PC-9 (cell line): ENCODE measurements at places on chromosomes 11 and 22.

DNA sequence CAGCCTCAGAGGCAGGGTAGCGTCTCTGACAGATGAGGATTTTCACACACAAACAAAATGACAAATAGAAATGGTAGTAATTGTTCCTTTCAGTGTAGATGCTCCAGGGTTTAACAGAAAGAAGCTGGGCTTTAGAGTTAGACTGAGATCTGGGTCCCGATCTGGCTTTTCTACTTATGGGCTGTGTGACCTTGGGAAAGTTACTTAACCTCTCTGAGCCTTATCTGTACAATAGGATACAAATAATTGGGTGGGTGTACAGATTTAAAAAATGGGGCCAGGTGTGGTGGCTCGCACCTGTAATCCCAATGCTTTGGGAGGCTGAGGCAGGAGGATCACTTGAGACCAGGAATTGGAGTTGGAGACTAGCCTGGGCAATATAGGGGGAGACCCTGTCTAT is 204.9 kb downstream of the CEP164 start:
- no peak for DNase-seq

GRCh38 chr22:37561212-37562048 is 1.1 kb downstream of the CDC42EP1 start:
- peak; percentile 94 for DNase-seq

- DNase-seq: no peak
Measured at GRCh38 chr11:119179342-119179741, 5.9 kb upstream of the NHERF4 start.

GRCh38 chr11:36241497-36241896 is 47.7 kb downstream of the COMMD9 start:
- no peak for DNase-seq

GRCh38 chr11:106216281-106216680 is 138.8 kb downstream of the AASDHPPT start:
- DNase-seq: no peak

DNA sequence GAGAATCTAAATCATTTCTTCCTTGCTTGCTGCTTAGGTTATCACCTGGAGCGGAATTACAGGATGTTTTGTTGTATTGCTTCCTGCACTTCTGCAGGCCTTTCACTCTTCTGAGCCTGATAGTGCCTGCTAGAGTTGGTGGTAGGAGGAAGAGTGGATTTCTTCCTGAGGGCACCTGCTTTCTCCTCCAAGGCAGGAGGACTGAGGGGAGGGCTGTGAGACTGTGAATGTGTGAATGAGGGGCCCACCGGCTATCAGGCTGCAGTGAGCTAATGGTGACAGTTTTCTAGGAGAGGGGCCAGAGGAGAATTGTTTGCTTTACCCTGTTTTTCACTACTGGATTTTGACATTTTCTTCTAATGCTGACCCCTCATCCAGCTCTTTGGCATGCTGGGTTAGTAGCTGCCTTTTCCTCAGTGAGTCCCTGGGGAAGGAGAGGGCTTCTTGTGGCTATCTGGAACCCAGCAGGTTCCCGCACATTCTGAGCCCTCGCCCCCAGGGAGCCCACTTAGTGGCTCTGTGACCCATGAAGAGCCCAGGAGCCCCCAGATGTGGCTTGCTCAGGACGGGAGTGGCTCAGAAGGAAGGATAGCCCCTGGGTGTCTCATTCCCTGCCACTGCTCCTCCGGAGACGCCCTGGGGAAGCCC is 39.1 kb downstream of the DIXDC1 start:
- no peak for DNase-seq

DNA sequence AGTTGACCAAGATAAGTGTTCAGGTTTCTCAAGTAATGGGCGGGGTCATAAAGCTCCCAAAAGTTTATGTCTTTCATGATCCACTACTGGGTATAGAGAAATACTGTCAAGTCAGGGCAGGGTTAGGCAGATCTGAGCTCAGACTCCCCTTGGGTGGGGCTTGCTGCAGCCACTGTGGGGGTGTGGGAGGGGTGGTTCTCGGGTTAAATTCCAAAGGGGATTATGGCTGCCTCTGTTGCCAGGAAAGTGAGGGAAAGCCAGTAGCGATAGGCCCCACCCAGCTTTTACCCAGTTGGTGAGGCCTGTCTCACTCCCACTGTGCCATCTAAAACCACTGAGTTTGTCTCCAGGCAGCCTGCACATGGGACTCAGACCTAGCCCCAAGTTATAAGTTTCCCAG is 37.8 kb downstream of the DLG2 start:
- DNase-seq: no peak

DNA sequence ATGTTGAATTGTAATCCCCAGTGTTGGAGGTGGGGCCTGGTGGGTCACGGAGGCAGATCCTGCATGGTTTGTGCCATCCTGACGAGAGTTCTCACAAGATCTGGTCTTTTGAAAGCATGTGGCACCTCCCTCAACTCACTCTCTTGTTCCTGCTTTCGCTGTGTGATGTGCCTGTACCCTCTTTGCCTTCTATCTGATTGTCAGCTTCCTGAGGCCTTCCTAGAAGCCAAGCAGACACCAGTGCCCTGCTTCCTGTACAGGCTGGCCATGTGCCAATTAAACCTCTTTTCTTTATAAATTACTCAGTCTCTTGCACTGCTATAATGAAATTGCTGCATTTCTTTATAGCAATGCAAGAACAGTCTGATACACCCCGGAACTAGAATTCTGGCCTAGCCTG is 13.1 kb downstream of the PTPN5 start:
- no peak for DNase-seq

- DNase-seq: peak; percentile 80
Measured at GRCh38 chr11:86370922-86371594, 3.6 kb upstream of the CCDC81 start.

DNA sequence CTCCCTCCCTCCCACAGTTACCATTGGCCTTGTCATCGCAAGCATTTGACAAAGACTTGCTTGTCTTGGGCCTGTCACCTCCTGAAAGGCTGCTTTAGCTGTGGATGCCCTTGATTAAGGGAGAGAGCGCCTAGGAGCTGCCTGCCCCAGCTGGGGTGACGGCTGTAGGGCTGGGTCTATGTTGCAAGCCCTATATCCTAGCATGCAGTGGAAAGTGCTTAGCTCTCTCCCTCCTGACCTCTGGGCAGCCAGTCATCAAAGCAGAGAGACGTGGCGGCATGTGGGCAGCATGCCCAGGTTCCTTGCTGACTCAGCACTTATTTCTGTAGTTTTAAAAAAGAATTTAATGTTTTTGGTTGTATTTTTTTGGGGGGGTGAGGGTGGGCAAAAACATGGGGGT is 75.9 kb downstream of the BARX2 start:
- DNase-seq: peak; percentile 49

DNA sequence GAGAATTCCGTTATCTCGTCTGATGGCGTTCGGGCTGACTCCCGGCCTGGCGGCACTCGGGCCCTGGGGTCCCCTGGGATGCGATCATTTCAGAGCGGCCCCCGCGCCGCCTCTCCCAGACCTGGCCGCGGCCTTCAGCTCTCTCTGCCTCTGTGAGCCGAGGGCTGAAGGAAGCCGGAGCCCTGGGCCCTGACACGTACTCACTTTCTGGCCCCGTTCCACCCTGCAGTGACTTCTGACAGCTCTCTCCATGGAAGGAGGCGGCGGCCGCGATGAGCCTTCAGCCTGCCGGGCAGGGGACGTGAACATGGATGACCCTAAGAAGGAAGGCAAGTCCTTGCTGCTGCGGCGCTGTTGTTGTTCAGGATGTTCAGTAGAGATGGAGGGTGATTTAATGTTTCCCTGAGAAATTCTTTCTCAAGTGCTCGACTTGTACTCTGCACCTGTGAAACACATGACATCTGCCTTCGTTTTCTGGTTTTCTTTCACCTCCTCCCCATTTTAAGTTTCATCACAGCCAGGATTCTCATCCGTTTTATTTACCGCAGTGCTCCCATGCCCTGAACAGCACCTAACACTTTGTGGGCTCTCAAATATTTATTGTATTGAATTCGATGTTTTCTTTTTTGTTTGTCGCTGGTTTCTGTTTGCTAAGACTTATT is 612 bp downstream of the GTSE1 start:
- peak; percentile 24 for DNase-seq

DNA sequence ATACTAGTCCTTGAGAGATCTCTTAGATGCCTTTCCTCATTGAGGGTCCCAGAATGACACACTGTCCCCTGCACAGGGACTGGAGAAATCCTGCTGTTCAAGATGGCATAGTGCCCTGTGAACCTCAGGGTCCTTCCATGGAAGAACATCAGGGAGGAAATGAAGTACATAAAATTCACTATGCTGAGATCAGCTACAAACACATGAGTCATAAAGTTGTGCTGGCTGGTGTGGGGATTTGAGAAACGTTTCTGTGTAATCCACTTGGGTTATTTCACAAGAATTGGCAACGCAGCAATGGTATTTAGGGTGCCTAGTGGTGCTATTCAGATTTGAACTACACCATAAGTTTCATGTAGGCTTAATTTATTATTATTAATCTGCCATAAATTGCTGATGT is 174.4 kb downstream of the MAML2 start:
- no peak for DNase-seq

GRCh38 chr22:36856121-36856791 is 4.5 kb upstream of the NCF4 start:
- peak; percentile 68 for DNase-seq

DNA sequence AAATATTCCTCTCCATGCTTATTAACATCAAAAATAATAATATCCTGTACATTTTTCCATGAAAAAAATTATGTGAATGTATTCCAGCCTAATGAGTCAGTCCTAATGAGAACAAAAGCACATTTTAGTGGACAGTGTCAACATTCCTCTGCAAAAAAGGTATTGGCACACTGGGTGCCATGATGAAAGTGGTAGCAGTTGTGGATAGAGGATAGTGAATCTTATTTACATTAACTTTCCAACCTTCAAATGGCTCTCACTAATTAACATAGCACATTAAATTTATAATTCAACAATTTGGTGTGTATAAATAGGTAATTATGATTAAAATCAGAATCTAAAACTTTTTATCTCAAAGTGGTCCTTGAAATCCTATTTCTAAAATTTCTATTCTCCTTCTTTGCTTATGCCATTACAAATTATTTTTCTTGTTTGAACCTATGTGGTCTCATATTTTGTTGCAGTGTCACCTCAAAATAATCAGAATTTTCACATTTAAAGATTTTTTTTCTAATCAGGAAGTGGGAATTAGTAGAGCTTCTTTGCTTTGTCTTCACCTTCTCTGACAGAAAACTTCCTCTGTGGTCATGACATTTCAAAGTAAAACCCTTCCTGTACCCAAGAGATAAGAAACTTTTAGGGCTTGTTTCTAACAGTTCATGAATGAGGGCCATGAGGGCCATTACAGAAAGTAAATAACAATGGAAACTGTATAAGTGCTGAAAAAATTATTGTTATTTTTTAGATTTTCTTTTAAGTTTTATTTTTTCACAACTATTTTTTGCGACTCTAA is 18.7 kb downstream of the SOX6 start:
- DNase-seq: no peak

GRCh38 chr22:31530823-31531195 is 34.5 kb downstream of the SFI1 start:
- DNase-seq: no peak

GRCh38 chr11:76748948-76749347 is 34.2 kb upstream of the TSKU start:
- no peak for DNase-seq

- peak; percentile 41 for DNase-seq
Measured at GRCh38 chr11:34492806-34493414, 20.7 kb downstream of the ELF5 start.
